Vagina (tissue), 2 donors: ENCODE measurements at places on chromosomes 7 and 10. TPM values are rescaled to one million over a fixed set of nuclear protein-coding genes. Genes with fewer than 3 reads are reported as not detected.
A peak's percentile ranks its signal among the peaks of the same experiment; 100 is the strongest.

CAMK2B gene
- total RNA-seq: 3.2 TPM

TRIM50 gene
- not detected for total RNA-seq

ABCB1 gene
- total RNA-seq: 2.9 TPM

CNNM1 gene
- total RNA-seq: 2.5 TPM

CALML5 gene
- 102 TPM for total RNA-seq

DNA sequence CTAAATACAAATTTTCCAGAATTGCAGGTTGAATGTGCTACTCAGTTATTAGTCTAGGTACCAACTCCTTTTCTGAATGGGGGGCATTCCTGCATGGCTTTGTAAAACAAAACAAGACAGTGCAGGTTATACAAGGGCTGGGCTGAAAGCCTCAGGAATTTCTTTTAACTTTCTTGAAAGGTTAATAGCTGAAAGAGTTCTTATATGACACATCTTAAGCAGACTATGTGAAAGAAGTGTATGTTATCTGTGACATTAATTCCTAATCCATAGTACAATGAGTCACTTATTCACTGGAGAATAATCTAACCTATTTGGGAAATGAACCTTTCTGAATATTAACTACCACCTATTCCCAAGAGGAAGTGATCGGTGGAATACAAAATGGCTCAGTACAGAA is 115.6 kb upstream of the FAM133B start:
- no peak for DNase-seq
- H3K27ac ChIP-seq: no peak overlapping the region

DNA sequence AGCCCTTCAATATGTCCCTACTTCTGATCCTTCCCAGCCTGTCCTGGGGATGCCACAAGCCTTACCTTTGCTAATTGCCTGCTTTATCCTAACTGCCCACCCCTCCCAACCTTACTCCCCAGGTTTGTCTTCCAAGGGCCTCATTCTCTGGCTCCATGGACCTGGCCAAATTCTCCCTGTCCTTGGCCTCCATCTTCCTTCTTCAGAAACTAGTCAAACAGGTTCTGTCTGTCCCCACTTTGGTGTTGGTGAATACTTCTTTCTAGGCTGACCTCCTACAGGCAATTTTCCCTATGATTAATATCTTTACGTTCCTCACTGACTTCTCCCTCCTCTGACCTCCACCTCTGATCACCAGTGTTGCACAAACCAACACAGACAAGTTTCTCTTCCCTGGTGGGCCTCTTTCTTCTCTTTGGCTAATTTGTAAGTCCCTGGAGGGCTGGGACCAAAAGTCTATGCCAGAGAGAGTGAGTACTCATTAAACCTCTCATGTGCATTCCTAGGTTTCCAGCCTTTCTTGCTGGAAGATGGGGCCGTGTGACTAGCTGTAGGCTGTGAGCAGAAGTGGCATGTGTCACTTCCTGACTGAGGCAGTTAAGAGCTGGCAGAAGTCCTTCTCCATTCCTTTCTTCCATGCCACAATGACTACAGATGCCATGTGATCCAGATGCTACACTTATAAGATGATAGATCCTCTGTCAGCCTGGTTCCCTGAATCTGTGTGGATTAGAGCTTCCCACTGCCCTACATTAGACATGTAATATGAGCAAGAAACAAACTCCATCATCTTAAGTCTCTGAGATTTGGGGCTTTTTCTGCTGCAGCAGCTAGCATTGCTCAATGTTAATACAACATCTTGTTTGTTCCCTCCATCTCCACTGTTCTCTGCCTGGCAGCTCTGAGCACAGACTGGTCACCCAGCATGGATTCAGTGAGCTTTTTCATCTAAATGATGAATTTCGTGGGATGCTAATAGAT is 382.7 kb downstream of the RPS24 start:
- no peak overlapping the region for H3K4me3 ChIP-seq
- H3K27me3 ChIP-seq: no peaks in the 10 kb centered on the region
- no peak overlapping the region for H3K27ac ChIP-seq
- H3K36me3 ChIP-seq: no peaks in the 10 kb centered on the region

DNA sequence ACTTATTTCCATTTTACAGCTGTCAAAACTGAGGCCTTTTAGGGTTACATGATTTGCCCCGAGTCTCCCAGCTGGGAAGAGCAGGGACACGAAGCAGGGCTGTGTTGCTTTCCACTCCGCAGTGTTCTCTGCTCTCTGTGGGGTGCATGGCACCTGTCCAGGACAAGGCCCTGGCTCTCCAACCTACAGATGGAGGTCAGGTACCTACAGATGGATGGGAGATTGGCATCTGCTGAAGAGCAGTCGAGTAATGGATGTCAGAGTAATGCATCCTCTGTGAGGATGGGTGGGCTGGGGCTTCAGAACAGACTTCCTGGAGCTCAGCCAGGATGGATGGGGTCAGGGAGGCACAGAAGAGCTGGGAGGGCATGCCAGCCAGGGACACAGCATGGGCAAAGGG is 85.0 kb downstream of the EMX2 start:
- no peak overlapping the region for H3K4me3 ChIP-seq
- H3K27me3 ChIP-seq: no peaks in the 10 kb centered on the region
- no peaks in the 10 kb centered on the region for H3K36me3 ChIP-seq
- no peak overlapping the region for H3K27ac ChIP-seq
- no peaks in the 10 kb centered on the region for H3K4me1 ChIP-seq

DNA sequence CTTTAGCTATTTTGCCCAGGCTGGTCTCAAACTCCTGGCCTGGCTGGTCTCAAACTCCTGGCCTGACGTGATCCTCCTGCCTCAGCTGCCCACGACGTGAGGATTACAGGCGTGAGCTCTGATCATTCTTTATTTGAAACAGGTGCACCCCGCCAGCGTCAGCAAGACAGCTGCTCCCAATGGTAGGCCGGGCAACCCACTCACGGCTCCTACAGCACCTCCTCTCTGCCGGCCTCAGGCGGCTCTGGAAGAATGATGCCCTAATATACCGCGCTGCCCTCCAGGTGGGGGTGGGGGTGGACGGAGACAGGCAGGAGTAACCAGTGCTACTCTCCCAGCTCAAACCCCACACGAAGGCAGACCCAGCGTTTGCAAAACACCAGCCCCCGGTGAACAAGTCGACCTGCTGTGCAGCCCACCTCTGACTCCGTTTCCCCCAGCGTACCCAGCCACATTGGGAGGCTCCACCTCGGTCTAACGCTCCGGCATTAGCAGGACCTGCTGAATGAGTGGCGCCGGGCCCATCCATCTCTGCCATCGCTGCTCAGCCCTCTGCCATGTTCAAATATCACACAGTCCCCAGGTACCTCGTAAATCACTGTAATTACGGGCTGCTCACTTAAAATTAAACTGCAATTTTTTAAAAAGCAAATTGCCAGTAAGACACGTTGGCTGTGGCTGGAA is 148.6 kb downstream of the ELFN1 start:
- no peaks in the 10 kb centered on the region for H3K4me1 ChIP-seq
- H3K4me3 ChIP-seq: no peak overlapping the region
- peaks cover 9% of the 10 kb centered on the region for H3K36me3 ChIP-seq
- H3K27me3 ChIP-seq: no peaks in the 10 kb centered on the region

- peak overlapping the region; percentile 79 for H3K4me3 ChIP-seq
- H3K27me3 ChIP-seq: no peaks in the 10 kb centered on the region
- no peak for DNase-seq
- H3K27ac ChIP-seq: peak overlapping the region; percentile 94
Measured at GRCh38 chr10:97332591-97333350, 1.8 kb downstream of the FRAT2 start.

DNA sequence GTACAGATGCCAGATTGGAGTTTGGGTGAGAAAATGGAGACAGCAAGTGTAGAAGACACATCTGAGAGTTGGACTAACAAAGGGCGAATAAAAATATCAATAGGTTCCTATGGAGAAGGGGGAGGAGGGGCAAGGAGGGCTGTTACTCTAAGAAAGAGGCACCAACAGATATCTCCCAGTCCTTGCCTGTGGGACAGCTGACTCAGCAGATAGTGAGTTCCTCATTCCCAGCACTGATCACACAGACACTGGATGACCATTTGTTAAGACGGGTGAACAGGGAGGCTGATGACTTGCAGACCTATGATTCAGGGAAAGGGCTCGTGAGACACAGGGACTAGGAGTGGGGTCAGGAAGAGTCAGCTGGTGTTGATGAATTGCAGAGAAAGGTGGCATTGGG is 5.7 kb upstream of the PRR15 start:
- peaks cover 1% of the 10 kb centered on the region for H3K4me1 ChIP-seq
- H3K4me3 ChIP-seq: no peak overlapping the region
- no peaks in the 10 kb centered on the region for H3K36me3 ChIP-seq

GPR146 gene
- total RNA-seq: 36.1 TPM
